Astrocyte (in vitro differentiated cells and primary cell): ENCODE measurements at places on chromosomes 5 and 9.

- peak; percentile 79 for DNase-seq
Observed at GRCh38 chr5:84290161-84290560, 94.5 kb downstream of the EDIL3 start.

GRCh38 chr9:20197976-20198685, 409.3 kb upstream of the SLC24A2 start:
- DNase-seq, result no peak

DNA sequence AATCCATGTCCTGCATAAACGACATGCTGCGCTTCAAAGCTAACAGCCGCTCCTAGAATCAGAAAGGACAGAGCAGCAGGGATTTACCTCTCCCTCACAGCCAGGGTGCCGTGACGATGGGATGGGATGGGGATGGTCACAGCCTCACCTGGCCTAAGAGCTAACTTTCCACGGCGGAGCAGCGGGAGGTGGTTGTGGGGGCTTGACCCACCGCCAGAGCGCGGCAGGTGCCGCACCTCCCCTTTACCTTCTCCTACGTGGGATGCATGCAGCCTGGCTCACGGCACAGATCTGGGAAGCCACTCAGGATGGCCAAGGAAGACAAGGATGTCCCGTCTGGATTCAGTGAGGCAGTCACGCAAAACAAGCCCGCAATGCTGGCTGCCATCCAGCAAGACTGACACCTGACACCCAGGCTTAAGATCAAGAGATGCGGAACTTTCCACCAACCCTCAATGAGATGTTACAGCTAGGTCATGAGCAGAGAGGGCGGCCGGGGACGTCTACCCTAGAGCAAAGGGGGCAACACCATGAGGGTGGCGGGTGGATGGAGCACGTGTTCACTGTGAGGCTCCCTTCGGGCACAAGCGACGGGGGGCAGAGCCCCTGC, 5.8 kb downstream of the BRD9 start:
- DNase-seq, result no peak

GRCh38 chr5:944992-945685, 52.5 kb downstream of the TRIP13 start:
- no peak for DNase-seq

DNA sequence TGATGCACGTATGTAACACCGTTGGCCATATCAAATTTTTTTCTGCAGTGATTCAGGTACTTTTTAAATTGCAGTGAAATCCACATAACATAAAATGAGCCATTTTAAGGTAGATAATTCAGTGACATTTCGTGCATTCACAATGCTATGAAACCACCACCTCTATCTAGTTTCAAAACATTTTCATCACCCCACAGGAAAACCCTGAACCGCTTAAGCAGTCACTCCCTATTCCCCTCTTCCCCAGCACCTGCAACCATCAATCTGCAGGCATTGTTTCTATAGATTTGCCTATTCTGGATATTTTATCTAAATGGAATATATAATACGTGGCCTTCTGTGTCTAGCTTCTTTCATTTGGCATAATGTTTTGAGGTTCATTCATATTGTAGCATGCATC, 79.2 kb downstream of the BOD1 start:
- no peak for DNase-seq

- no peak for DNase-seq
Observed at GRCh38 chr9:106936680-106937079, 73.7 kb downstream of the ZNF462 start.

GRCh38 chr9:96423322-96423984, 5.3 kb upstream of the ZNF367 start:
- DNase-seq, result no peak

GRCh38 chr5:171023508-171023907, 161.7 kb downstream of the RANBP17 start:
- no peak for DNase-seq

GRCh38 chr9:76894198-76894597, 11.7 kb downstream of the PRUNE2 start:
- DNase-seq, result no peak

GRCh38 chr5:1815881-1816292, 14.7 kb downstream of the NDUFS6 start:
- DNase-seq, result no peak

DNA sequence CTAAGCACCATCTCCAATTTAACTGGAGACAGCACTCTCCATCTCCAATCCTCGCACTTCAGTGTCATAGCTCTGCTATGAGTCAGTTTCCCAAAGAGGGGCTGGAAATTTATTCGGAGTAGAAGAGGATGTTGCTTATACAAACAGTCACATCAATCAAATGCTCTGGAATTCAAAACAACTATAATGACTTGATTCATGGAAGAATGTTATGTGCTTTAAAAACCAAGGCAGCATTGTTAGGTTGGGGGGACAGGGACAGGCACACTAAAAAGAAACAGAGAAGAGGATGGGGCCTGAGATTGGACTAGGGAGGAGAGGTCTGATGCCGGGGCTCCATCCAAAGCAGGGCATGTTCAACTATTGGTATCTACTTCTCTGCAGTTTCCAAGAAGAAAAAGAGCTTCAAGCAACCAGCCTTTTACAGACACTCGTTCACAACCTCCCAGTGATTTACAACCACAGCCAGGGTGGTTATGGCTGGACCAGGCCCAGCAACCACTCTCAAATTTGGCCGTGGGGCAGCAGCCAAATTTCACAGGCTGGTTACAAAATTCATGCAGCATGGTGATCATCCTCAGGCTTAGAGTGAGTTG, 117.5 kb upstream of the ZNF366 start:
- DNase-seq, result peak; percentile 66

DNA sequence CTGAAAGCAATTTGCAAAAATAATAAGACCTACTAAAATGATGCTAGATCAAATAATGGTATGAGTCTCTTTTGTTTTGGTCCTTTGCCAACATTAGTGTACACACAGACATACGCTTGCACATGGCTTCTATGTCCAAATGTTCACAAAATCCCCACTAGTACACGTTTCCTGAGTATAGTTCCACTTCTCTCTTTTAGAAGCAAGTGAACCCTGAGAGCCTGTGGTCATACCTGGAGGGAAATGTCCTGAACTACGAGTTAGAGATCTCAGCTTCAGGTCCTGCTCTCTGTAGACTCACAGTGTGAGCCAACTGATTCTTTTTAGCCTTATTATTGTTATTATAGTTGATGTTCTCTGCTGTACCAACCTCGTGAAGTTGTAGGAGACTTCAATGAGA, 47.3 kb upstream of the ACTBL2 start:
- no peak for DNase-seq

- DNase-seq, result no peak
Observed at GRCh38 chr9:134484479-134484878, 157.1 kb upstream of the COL5A1 start.

DNA sequence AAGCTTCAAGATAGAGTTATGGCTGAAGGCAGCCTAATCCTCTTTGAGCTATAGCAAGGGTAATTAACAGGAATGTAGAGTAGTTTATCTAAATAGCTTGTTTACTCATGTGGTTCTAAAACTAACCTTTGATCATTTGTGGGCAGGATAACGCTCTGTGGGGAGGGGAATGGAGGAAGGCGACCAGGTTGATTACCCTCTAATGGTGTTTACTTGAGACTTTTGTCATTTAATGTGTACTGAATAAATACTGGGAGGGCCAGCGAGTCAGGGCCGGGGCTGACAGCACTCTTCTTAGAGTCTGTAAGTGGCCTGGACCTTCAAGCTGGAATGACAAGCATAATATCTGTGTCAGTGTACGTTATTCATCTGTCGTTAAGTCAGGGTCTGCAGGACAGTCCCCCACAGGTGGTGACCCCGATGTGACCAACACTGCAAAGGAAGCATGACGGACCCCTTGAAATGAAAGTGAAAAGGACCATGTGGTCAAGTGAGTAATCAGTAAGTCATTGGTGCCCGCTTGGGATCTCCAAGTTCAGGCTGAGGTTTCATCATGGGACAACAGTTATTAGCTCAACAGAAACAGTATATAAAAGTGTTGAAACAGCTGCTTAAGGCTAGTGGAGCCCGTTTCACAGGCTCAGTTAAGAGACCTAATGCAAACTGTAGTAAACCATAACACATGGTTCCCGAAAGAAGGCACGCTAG, 162.6 kb downstream of the CPLANE1 start:
- DNase-seq, result peak; percentile 39

GRCh38 chr9:27054125-27054524, 48.7 kb upstream of the LRRC19 start:
- no peak for DNase-seq

- DNase-seq, result no peak
Observed at GRCh38 chr9:79357616-79358015, 214.1 kb upstream of the TLE4 start.

GRCh38 chr9:126842977-126843799, 17.3 kb upstream of the ZBTB34 start:
- DNase-seq, result peak; percentile 21

GRCh38 chr5:36656556-36656955, 50.1 kb downstream of the SLC1A3 start:
- no peak for DNase-seq

DNA sequence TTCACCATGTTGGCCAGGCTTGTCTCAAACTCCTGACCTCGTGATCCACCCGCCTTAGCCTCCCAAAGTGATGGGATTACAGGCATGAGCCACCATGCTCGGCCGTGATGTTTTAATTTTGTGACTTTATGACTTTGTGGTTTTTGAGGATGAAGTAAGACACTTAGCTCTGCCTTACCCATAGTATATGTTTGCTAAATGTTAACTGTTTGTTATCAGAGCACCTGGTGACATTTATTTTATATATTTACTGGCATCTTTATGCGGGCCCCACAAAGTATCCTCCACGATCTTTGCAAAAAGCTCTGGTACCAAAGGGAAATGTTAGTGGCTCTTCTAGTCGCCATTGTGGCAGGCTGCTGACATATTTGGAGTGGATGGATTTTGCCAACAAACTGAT, 6.7 kb downstream of the SLC23A1 start:
- DNase-seq, result no peak

DNA sequence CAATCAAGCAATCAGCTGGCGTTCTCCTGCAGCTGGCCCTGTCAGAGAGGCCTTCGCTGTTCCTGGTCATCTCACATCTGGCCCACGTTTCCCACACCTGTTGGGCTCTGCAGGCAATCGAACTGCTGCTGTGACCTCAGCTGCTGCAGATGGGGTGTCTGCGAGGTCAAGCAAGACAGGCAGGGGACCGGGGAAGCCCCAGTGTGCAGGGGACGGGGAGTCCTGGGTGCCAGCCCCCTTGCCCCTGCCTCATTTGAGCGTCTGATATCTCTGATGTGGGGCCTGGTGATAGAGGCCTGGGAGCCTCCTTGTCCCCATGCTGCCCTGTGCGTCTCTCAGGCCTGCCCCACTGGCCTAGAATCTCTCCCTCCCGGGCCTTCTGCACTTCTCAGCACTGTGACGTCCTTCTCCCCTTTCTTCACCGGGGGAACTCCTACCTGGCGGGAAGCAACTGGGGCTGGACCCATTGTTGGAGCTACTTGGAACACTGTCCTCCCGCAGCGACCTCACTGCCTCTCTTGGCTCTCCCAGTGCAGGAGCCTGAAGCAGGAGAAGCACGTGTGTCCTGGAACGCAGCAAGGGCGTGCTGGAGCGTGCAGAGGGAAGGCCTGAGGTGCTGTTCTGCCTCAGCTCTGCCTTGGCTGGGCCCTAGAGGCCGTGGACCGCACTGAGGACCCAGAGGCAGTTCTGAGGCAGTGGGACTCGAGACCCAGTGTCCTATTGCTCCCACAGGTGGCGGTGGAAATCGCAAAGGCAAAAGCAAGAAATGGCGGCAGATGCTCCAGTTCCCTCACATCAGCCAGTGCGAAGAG, 3.9 kb downstream of the GRK6 start:
- no peak for DNase-seq

GRCh38 chr9:70229579-70229978, 29.2 kb upstream of the SMC5 start:
- peak; percentile 12 for DNase-seq

DNA sequence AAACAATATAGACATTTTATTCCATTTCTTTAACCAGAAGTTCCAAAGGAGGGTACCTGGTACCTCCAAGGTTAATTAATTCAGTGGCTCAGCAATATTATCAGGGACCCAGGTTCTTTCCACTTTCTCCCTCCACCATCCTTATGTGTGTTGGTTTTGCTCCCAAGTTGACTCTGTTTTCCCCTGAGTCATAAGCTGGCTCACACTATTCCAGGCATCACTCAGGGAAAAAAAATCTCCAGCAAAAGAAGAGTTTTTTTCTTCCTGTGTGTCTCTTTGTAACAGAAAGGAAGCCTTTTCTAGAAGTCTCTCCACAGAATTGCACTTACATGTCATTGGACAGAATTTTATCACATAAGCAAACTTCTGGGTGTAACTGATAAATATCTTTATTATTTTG, 31.2 kb upstream of the GALNT10 start:
- peak; percentile 36 for DNase-seq

GRCh38 chr5:149367249-149367971, 9.6 kb downstream of the PCYOX1L start:
- DNase-seq, result peak; percentile 18

GRCh38 chr5:149605998-149606724, 24.9 kb downstream of the ARHGEF37 start:
- DNase-seq, result peak; percentile 83

GRCh38 chr5:82356808-82357671, 78.9 kb upstream of the RPS23 start:
- peak; percentile 100 for DNase-seq

- no peak for DNase-seq
Observed at GRCh38 chr5:120869831-120870230, 405.7 kb downstream of the PRR16 start.

DNA sequence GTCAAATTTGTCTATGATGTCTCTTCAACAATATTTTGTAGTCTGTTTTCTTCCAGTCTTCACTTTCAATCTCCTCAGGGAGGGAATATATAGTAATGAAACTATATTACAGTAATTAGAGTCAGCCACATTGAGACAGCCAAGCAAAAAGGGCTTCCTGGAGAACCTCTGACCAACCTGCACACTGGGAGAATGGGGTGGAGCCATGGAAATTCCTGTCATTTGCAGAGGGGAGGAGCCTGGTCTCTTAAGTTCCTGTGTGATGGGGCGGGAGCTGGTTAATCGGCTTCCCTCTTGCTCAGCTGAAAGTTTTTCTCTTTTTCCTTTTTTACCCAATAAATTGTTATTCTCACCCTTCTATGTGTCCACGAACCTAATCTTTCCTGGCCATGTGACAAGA, 1220.0 kb downstream of the PTPRD start:
- DNase-seq, result no peak

DNA sequence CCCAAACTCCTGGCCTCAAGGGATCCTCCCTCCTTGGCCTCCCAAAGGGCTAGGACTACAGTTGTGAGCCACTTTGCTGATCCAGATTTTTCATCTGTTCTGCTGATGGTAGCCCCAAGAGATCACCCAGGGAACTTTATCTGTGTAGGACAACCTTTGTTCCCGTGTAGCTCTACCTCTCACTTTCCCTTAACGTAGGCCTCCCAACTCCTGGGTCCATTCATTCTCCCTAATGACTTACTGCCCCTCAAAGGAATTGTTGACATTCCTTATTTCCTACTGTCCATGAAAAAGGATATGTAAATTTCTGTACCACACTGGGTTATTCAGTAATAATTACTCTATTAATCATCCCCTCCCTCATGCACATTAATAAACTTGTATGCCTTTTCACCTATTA, 51.0 kb upstream of the PHF24 start:
- DNase-seq, result no peak

DNA sequence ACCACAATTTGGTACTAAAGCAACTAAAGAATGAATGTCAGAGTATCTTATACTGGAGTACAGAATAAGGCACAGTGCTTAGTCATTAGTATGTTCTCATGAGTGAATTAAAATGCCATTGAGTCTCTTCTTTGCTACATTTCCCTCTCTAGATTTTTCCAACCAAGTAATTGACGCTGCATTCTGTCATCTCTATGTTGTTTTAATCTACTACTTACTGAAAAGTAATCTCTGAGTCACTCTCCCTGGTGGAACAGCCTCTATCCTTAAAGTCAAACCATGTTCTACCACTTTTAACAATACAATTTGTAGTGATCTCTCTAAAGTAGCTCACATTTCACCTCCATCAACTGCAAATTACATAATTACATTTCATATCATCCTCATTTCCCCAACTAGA, 495.1 kb downstream of the CDH18 start:
- peak; percentile 9 for DNase-seq
